Heart left ventricle (tissue), 16 donors: ENCODE measurements at places on chromosomes 2 and 18. TPM values are rescaled to one million over a fixed set of nuclear protein-coding genes. Genes with fewer than 3 reads are reported as not detected.

- DNase-seq = no peak
These were observed 380.7 kb downstream of the RBM43 start for GRCh38 chr2:150880986-150881385.

DNA sequence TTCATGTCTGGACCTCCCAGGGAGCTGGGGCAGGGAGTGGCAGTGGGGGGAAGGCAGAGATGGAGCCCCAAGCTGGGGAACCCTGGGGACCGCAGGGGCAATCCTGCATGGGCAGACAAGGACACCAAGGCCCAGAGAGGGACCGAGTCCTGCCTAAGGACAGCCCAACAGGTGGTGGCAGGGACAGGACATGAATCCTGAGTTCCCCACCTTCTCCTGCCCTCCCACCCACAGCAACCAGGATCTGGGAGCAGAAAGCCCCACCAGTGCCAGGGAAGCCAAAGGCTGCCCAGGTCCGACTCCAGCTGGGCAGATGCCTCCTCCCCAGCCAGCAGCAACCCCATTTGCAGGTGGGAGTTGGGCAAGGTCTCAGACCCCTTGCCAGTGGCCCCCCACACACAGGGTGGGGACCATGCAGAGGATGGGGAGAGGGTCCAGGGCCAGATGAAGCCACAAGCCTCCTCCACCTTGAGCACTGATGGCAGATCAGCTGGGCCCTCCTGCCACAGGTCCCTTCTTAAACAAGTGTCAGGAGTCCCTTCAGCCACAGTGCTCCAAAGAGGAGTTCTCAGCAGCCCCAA lies 6.3 kb downstream of the ADRA2B start:
- peak; percentile 28 for DNase-seq

- no peak for DNase-seq
These were observed 71.5 kb upstream of the HDAC4 start for GRCh38 chr2:239472235-239472775.

OLA1 gene
- 76.4 TPM for total RNA-seq

GRCh38 chr2:32474381-32474780 lies 117.6 kb downstream of the BIRC6 start:
- no peak for DNase-seq

STK39 gene
- total RNA-seq = 33.2 TPM

- DNase-seq = no peak
These were observed 35.8 kb downstream of the SLC9A4 start for GRCh38 chr2:102508863-102509262.

- peak; percentile 49 for DNase-seq
These were observed 38.6 kb upstream of the POLE4 start for GRCh38 chr2:74919827-74920226.

DNA sequence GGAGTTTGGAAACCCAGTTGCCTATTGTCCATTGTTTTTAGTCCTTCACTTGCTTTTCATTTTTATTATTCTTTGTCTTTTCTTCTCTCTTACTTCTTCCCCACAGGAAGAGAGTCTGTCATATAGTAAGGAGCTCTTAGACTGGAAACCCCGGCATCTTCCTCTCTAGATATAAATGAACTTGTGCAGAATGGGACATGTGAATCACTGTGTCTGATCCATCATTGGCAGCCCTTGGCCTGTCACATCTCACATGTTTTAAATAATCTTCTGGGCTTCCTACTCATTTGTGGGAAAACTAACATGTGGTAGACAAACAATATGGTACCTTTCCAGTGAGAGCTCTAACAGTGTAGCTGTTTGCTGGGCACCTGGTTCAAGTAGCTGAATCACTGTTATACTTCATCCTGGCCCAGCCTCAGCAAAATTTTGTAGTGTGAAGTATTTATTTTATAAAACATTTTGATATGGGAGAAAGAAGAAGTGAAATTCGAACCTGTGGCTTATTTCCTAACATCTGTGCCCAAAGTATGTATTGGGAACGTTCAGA lies 112.8 kb downstream of the PHLPP1 start:
- no peak for DNase-seq

WDR54 gene
- 1.6 TPM for total RNA-seq
